ENCODE measurements at places on chromosomes 7 and 10.

DNA sequence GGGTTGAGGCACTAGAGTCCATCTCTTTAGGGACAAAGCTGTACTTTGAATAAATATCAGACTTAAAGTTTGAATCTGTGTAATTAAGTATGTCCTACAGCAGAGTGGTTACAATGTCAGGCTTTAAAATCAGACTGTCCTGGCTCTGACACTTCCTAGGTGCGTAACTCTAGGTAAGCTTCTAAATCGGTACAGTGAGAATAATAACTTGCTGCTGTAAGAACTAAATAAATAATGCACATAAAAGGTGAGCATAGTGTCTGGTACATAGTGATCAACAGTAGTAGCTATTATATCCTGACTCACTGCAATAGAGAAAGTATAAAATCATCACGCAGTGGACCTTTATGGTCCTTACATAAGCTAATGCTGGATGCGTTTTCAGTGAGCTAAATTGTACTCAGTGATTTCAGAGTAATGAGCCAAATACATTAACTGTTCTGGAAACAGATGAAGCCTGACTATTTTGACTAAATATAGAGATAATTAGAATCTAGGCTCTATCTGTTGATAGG, 72.2 kb upstream of the PDK4 start:
- H3K4me1 ChIP-seq = no peaks in the 10 kb centered on the region
- H3K27me3 ChIP-seq = no peaks in the 10 kb centered on the region
- DNase-seq = no peak

- peaks cover 3% of the 10 kb centered on the region for H3K36me3 ChIP-seq
- H3K4me3 ChIP-seq = no peak overlapping the region
- H3K27ac ChIP-seq = no peak overlapping the region
- H3K27me3 ChIP-seq = peaks cover 12% of the 10 kb centered on the region
- no peaks in the 10 kb centered on the region for H3K4me1 ChIP-seq
Observed at GRCh38 chr10:70652761-70653657, 19.3 kb upstream of the ADAMTS14 start.

DNA sequence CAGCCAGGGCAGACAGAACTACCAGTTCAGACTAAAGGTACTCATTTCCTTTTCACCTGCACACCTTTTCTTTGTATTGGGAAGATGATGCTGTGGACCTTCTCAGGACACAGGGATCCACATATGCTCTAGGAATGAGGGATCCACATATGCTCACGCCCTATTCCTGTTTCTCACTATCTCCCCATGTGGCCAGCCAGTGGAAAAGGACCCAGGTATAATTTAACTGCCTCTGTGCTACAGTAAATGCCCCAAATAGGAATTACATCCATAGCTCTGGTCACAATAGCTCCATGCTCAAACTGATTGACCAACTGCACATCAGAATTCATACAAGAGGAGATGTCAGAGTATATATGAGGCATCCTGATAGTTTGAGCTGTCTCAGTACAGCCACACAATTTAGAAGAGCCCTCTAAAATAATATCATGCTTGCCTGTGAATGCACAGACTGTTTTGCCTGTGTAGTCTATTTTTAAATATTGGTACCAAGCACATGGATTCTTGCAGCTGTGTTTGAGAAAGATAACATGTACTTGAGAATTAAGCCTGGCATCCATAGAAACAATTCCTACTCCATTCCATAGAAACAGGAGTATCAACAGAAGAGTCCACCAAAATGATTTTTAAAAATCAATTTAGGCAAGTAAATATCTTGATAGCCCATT, 43.7 kb downstream of the CTTNBP2 start:
- H3K27me3 ChIP-seq = peaks cover 9% of the 10 kb centered on the region
- H3K27ac ChIP-seq = no peak overlapping the region
- no peaks in the 10 kb centered on the region for H3K36me3 ChIP-seq
- H3K4me3 ChIP-seq = no peak overlapping the region

- H3K4me1 ChIP-seq = no peaks in the 10 kb centered on the region
- no peak for DNase-seq
- no peaks in the 10 kb centered on the region for H3K27me3 ChIP-seq
Observed at GRCh38 chr10:19947215-19947614, 131.0 kb downstream of the PLXDC2 start.

DNA sequence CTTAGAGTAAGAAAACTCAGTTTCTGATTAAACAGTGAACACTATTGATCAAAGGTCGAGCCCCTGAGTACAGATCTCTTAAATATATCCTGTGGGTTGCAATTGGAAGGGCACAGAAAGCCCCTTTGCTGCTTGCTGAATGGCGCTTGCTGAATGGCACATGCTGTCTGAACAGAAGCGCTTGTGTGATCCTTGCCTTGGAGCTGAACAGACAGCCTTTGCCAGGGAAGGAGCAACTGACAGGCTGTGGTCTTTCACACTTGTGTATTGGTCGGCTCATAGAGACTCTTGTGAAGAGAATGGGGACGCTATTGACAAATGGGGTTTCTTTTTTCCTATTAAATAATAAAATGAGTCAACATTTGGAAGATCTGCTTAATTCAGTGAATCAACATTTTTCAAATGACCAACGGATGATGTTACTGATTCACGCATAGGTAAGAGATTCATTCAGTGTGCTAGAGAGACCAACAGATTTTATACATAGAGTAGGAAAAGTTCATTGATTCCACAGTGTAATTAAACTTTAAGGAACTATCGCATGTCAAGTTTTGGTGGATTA, 99.4 kb upstream of the TNS3 start:
- H3K27ac ChIP-seq = no peak overlapping the region
- peaks cover 2% of the 10 kb centered on the region for H3K4me1 ChIP-seq
- no peaks in the 10 kb centered on the region for H3K27me3 ChIP-seq

DNA sequence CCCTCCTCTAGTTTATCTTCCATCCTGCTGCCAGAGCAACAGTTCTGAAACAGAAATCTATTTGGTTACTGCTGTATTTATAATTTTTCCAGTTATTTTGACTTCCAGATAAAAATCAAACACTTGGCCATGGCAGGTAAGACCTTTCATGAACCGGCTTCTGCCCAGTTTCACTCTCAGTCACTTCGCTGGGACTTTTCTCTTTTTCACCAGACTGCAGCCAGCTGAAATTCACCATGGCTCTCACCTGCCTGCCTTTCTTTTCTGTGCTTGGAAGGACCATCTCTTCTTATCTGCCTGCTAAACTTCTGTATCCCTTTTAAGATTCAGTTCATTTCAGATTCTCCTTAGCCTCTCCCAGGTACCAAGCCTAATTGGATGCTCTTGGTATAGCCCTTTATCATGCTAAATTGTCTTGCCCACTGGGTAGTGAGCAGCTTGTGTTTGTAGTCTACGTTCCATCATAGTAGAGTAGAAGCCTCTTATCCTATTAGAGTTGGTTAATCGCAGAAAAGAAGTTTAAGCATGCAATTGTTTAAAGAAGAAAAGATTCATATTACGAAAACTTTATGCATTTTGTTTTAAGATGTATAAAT, 71.7 kb downstream of the TAF3 start:
- no peak overlapping the region for H3K27ac ChIP-seq
- no peak overlapping the region for H3K4me3 ChIP-seq
- H3K4me1 ChIP-seq = peaks cover 47% of the 10 kb centered on the region
- no peaks in the 10 kb centered on the region for H3K27me3 ChIP-seq

DNA sequence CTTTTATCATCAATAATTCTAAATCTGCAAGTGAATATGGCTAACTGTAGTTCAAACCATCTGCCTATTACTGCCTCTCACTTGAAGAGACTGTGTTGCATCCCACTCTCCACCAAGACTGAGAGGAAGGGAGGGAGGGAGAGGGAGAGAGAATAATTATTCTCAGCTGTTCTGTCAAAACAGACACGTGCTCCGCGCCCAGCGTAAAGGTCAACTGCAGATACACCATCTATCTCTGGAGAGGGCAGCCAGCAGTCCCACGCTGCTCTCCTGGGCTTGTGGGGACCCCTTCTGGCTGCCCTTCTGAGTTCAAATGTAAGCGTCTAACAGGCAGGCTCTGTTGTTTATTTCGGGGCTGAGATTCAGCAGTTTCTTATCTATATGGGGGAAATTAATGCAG, 625.5 kb upstream of the GALNT17 start:
- H3K36me3 ChIP-seq = no peaks in the 10 kb centered on the region
- H3K4me3 ChIP-seq = no peak overlapping the region
- DNase-seq = no peak
- no peaks in the 10 kb centered on the region for H3K27me3 ChIP-seq
- H3K4me1 ChIP-seq = no peaks in the 10 kb centered on the region

GRCh38 chr10:43137717-43138020, 576 bp upstream of the CSGALNACT2 start:
- H3K4me1 ChIP-seq = peaks cover 33% of the 10 kb centered on the region
- peak overlapping the region; percentile 90 for H3K27ac ChIP-seq
- H3K4me3 ChIP-seq = peak overlapping the region; percentile 99
- peak; percentile 39 for DNase-seq
- peaks cover 7% of the 10 kb centered on the region for H3K36me3 ChIP-seq

DNA sequence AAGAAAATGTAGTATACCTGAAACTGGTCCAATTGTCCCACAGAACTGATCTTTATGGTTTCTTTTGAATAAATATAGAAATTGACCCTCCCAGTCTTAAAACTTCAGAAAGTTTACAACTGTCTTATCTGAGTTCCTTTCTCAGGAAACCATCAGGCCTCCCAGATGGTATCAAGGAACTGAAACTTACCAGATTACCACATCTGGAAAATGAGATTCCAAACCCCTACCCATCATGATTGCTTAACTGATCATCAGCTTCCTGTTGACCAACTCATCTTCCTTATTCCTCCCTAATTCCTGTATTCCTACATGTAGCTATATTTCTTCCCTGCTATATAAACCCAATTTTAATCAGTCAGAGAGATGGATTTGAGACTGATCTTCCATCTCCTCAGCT, 5.5 kb downstream of the VWDE start:
- peaks cover 2% of the 10 kb centered on the region for H3K36me3 ChIP-seq
- peaks cover 8% of the 10 kb centered on the region for H3K4me1 ChIP-seq
- peaks cover 9% of the 10 kb centered on the region for H3K27me3 ChIP-seq
- no peak for DNase-seq
- H3K4me3 ChIP-seq = no peak overlapping the region

- H3K4me1 ChIP-seq = no peaks in the 10 kb centered on the region
- no peaks in the 10 kb centered on the region for H3K27me3 ChIP-seq
- no peak overlapping the region for H3K4me3 ChIP-seq
- H3K27ac ChIP-seq = no peak overlapping the region
- no peaks in the 10 kb centered on the region for H3K36me3 ChIP-seq
Observed at GRCh38 chr7:79293655-79294142, 159.8 kb downstream of the MAGI2 start.

DNA sequence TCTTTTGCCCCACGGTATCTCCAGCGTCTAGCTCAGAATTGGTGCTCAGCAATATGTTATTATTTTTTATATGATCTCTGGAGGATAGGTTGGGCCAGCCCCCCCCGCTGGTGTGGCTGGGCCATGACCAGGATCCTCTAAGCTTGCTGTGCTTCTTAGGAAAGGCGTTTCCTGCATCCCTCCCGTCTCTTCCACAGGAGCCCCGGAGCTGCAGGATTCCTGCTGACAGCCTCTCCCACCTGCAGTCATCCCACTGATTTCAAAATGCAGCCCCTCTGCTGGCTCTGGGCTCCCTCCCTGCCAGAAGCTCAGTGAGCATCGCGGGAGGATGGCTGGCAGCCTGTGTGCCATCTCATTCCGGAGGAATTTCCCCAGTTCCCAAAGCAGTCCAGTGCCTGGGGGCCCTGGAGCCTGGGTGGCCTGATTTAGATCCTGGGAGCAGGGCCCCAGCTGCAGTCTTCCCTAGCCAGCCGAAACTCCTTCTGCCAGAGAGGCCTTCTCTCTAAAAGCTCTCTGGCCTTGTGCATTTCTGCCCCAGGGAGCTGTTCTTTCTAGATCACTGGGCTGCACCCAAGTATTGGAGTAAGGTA, 21.8 kb upstream of the GOLGA7B start:
- H3K27me3 ChIP-seq = peaks cover 6% of the 10 kb centered on the region
- peaks cover 23% of the 10 kb centered on the region for H3K4me1 ChIP-seq
- peaks cover 2% of the 10 kb centered on the region for H3K36me3 ChIP-seq
- no peak overlapping the region for H3K4me3 ChIP-seq
- DNase-seq = no peak

DNA sequence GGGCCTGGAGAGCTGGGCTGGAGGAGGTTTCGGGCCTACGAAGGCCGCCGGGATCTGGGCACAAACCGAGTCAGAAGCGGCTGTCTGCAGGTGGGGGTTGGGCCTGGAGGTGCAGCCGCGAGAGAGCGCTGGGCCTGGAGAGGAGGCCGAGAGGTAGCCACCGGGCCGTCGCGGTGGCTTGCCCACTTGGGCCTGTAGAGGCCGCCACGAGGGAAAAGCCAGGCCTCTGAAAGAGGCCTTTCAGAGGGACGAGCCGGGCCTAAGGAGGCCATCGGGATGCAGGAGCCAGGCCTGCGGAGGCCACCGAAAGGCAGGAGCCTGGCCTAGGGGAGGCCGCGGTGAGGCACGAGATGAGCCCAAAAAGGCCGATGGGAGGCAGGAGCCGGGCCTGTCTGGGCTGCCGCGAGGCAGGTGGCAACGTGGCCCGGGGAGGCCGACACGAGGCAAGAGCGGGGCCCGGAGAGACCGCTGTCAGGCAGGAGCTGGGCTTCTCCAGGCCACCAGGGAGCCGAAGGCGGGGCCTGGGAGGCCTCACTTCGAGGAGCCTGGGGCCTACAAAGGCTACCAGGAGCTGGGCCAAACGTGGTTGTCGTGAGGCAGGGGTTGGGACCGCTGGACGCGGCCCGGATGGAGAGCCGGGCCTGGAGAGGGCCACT, 25.6 kb downstream of the MDH2 start:
- H3K27me3 ChIP-seq = no peaks in the 10 kb centered on the region
- H3K27ac ChIP-seq = no peak overlapping the region

- DNase-seq = no peak
- H3K4me3 ChIP-seq = no peak overlapping the region
- H3K27ac ChIP-seq = no peak overlapping the region
- peaks cover 2% of the 10 kb centered on the region for H3K36me3 ChIP-seq
- H3K4me1 ChIP-seq = peaks cover 9% of the 10 kb centered on the region
Observed at GRCh38 chr10:100791369-100792058, 46.1 kb downstream of the PAX2 start.
